ENCODE measurements at places on chromosomes 7 and 10.

DNA sequence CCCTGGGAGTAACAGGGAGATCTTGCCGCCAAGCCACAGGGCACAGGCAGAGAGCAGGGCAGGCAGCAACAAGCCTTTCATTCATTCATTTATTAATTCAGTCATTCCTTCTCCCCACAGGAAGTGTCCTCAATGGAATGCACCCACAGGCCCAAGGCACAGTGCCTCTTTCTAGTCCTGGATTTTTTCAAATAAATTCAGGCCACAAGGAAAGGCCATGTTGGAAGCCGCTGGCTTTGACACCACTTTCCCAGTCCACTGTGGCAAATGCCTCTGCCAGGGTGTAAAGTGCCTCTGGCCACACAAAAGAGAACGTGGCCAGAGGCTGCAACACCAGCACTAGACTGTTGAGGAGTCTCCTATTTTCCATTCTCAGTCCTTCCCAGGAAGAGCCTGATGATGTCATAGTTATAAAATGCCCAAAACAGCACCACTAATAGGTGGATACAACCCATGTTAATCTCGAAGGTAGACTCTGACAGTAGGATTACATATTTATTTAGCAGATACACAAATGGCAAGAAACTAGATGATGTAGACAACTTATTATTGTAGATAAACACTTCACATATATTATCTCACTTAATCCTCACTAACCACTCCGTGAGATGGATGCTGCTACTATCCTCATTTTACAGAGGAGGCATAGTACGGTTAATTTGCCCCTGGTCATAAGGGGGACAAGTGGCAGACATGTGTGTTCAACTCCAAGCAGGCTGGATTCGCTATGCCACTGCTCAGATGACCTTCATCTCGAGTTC is 5.5 kb downstream of the JAZF1 start:
- no peak for DNase-seq

DNA sequence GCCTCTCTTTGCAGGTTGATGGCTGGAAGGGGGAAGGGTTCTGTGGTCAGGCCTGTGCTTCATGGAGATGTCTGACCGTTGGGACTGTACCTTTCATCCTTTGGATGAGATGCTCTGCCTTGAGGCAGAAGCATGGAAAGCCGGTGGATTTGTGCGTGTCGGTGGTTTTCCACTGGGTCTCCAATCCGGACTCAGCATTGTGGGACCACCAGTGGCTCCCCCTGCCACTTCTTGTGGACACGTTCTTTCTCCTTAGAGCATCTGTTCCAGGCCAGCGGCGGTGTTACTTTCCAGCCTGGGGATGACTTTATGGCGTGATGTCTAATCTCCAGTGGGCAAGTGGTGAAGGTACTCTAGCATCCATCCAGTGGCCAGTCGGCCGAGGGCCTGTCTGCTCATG is 178.4 kb downstream of the MGMT start:
- no peak for DNase-seq

- no peak for DNase-seq
Observed at GRCh38 chr10:6228647-6229046, 25.9 kb downstream of the PFKFB3 start.

DNA sequence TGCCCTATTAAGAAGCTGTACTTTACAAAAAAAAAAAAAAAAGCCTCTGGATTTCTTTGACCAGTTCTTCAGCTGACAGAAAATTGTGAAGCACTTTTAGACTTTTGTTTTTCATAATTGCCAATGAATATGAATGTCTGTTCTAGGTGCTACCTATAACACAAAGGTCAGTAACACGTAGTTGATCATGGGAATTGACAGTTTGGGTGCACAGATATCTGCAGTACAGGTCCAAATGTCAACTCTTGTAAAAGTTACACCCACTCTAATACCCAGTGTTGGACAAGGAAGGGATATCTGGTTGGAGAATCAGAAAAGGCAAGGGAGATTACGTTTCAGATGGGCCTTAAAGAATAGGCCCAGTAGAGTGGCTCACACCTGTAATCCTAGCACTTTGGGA is 1.8 kb downstream of the REEP3 start:
- no peak for DNase-seq

DNA sequence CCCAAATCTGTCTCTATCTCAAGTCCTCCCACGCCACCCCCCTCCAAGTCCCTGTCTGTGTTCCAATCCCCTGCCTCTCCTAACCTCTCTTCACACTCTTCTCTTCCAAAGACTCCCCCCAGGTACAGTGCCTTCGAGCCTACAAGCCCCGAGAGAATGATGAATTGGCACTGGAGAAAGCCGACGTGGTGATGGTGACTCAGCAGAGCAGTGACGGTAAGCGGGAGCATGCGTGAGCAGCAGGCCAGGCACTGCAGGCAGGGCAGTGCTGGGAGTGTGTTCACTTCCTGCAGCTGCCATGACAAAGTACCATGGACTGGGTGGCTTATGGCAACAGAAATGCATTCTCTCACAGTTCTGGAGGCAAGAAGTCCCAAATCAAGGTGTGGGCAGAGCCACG is 23.4 kb downstream of the ARHGEF5 start:
- DNase-seq = no peak

GRCh38 chr7:77426052-77426404 is 9.9 kb upstream of the GSAP start:
- DNase-seq = no peak

GRCh38 chr7:139431010-139431409 is 52.5 kb downstream of the KLRG2 start:
- no peak for DNase-seq

- DNase-seq = no peak
Observed at GRCh38 chr7:127770885-127771284, 118.9 kb downstream of the SND1 start.

DNA sequence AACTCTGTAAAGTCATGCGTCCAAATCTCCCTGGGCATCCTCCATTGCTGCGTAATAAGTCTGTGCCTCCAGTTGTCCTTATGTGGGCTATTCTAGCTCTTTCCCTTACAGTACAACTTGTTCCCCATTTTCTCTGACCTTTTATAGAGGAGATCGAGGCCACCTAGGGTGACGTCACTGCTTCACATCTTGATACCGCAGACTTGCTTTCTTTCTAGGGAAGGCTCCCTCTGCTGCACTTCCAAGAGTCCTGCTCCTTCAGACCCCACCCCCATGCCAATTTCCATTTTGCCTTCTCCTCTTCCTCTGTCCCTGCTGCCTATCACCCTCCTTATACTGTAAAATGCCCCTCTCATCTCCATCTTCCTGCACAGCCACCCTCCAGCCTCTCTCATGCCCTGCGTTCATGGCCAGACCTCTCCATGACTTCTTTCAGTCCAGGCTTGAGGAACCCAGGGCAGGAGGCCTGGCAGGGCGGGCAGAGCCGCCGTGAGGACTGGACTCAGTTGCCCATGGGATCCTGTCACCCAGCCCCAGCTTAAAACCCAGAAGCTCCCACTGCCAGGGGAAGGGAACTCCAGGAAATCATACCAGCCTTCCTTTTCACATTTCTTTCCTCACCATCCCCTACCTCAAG is 57.5 kb downstream of the CAMK1D start:
- no peak for DNase-seq

GRCh38 chr7:92806496-92806895 is 29.9 kb downstream of the CDK6 start:
- DNase-seq = no peak

DNA sequence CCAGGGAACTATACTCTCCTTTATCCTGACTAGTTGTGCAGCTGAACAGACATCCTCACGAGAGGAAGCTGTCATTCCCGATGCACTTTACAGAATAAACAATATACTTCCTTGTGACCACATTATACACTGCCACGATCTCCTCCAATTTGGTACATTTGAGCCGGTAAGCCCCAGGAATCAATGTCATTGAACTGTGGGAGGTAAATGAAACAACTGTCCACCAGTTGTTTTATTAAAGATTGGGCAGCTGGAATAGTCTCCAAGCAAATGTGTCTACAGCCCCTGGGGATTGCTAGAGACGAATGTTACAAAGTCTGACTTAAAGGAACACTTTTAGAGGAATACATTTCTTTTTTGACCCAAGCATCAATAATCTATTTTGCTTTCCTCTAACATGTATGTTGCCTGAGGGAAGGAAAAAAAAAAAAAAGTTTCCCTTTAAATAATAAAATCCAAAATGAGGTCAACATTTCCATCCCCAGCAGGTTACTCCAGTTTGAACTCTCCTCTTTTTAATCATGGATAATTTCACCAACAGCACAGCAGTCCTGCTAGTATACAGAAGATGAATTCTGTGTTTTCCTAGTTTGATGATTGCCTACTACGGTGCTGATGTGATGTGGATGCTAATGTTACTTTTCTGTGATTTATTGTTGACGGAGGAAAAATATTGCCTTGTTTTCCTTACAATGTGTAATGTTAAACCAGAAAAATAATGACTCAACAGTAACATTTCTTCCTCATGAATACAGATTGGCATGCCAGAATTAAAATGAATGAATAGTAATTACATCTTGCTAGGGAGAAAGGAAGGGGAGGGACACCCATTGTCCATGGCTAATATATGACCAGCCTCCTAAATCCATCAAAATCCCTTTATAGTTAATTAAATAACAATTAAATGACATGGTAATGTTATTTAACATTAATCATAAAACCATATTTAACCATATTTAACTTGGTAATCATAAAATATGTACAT is 360.9 kb downstream of the NEBL start:
- no peak for DNase-seq

- DNase-seq = no peak
Observed at GRCh38 chr10:69892406-69892805, 90.7 kb downstream of the COL13A1 start.

- no peak for DNase-seq
Observed at GRCh38 chr7:128405471-128406313, 4.1 kb downstream of the IMPDH1 start.

DNA sequence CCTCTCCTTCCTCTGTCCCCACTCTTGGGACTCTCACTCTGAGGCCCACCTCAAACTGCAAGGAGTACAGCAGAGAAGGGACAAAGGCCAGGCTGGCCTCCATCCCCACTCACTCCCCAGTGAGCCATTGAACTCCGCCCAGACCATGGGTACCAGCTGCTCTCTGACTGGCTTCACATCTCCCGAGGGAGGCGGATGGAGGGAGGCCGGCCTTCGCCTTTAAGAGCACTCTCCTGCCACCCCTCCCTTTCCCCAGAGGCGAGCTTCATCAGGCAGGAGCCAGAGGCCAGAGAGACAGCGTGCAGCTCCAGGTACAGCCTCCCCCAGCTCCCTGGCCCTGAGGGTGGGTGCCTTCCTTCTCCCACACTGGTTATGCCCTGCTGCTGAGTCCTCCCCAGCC is 1.8 kb upstream of the LDB3 start:
- DNase-seq = no peak

DNA sequence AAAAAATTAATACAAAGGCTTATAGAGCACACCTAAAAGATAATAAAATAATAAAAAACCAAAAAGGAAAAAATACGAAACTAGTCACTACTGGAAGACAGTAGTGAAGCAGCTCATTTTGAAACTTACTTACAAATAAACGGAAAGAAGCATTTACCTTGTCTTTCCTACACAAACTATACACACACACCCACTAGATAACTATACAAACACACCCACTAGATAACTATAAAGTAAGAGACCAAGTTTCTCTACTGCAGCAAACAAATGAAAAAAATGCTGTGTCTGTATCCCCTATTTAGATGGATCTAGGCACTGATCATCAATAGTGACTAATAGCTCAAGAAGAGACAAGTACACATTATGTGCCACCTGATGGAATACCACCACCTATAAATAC is 49.2 kb downstream of the KIF5B start:
- no peak for DNase-seq

DNA sequence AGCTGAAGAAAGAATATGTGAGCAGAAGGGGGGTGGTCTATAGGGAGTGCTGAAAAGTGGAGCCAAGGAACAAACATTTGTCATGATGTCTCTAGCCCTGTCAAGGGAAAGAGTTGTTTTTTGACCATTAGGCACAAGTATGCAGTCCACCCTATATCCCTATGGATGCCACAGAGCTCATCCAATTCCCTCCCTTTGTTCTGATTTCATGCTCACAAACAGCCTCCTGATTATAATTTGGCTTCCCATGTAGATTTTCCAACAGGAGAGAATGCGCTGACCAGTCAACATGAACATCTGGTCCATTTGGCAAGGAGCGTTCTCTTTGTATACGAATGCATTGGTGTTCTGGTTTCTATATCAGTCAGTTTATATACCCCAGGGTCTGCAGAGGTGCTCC is 12.1 kb upstream of the CEP41 start:
- no peak for DNase-seq

DNA sequence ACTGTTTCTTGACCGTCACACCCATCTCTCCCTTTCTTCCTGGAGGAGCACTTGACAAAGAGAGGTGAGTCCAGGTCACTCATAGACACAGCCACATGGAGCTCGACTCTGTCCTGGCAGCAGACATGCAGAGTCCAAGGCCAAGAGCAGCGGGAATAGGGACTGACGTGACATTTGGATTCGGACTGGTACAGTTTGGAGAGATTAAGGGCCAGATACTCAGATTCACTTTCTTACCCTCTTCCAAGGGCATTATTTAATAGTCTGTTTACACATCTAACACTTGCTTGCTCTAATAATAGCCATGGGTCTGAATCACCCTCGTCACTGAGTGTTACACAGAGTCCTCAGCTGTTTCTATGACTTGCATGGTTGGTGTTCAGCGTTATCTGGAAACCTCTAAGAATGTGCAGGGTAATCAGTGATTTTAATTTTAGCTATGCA is 39.2 kb upstream of the OTUD1 start:
- no peak for DNase-seq

GRCh38 chr10:22319547-22319979 is 1.3 kb upstream of the BMI1 start:
- DNase-seq = no peak

GRCh38 chr10:78259391-78259790 is 225.7 kb downstream of the RPS24 start:
- no peak for DNase-seq

DNA sequence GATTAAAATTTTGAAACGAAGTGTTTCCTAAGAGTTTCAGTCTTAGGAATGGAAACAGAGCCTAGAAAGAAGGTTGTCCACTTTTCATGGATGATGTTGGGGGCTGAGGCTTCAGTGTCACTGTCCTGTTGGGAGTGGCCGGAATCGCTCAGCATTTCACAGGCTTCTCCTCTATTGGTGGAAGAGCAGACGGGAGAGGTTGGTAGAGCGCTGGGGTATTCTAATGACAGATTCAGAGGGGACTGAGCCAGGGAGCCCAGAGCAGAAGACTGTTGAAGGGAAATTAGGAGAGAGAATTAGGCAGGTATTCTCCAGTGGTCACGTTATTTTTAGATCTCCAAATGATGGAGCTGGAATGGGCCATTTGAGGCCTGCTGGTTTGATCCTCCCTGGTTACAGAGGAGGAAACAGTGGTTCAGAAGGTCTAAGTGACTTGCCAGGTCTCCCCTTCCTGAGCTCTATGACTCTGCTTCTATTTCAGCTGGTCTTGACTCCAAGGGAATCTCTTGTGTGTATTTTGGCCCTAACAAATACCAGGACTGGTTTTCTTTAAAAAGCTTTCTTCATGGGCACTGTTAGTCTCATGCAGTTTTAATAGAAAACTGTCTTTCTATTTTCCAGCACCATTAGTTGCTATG is 35.7 kb upstream of the EEPD1 start:
- DNase-seq = no peak

GRCh38 chr10:102504179-102504975 is 605 bp downstream of the SUFU start:
- DNase-seq = no peak
